Hypothalamus (tissue), 51 donors: ENCODE measurements at places on chromosomes 5 and 9.

DNA sequence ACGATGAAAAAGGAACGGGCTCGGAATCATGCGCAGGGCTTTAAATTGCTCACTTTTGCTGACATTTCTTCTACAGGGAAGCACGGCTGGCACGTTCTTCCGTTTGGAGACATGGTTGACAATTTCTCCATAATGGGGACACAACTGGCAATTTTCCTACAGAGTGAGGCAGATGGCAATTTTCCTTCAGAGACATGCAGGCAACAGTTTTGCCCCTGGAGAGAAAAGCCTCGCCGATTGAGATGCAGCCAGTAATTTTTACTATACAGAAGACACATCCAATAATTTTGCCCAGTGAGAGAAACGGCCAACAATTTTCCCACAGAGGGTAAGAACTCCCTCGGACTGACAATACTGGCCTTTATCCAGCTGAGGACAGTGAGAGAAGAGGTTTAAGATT lies 90.9 kb upstream of the GPR151 start:
- DNase-seq: no peak

- no peak for DNase-seq
These were observed 133.8 kb upstream of the SLC24A2 start for GRCh38 chr9:19922476-19923118.

- no peak for DNase-seq
These were observed 187.7 kb downstream of the CACNA1B start for GRCh38 chr9:138065287-138065686.

GRCh38 chr9:128593039-128593438 lies 40.7 kb downstream of the SPTAN1 start:
- DNase-seq: no peak

DNA sequence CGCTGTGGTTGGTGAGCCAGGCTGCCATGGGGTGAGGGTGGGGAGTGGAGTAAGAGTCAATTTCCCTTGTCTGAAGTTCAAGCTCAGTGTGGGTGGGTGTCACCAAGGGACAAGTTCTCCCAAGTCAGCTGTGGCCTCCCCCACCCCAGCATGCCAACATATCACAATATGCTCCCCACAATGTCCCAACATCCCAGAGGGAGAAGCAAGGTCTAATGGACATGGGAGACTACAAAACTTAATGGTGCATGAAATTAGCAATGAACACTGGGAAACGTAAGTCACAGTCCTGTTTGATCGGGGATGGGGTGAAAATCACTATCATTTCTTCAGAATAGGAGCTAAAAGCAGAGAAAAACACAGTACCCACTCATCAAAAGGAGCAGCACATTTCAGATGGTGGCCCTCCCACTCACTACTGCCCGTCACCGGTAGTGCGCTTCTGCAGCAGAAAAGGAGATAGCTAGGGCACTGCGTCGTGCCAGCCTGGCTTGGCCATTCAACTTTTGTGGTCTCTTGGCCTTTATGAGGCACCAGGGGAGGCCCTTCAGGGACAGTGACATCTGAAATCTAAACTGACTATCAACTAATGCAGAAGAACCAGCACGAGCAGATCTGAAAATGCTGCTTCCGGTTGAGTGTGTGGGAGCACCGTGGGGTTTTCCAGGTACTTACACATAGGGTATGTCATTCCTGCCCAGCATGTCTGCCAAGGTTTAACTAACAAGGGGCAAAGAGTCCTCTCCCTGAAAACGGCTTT lies 20.5 kb upstream of the NDFIP1 start:
- DNase-seq: no peak

- DNase-seq: no peak
These were observed 7.9 kb upstream of the MED10 start for GRCh38 chr5:6386271-6386670.

- no peak for DNase-seq
These were observed 32.9 kb downstream of the ZMAT2 start for GRCh38 chr5:140733098-140733497.

- DNase-seq: no peak
These were observed 66.4 kb downstream of the AUH start for GRCh38 chr9:91295357-91295756.

GRCh38 chr5:18141222-18141621 lies 507.0 kb downstream of the TAF11L14 start:
- DNase-seq: no peak

GRCh38 chr5:120139039-120139438 lies 325.1 kb upstream of the PRR16 start:
- DNase-seq: no peak

GRCh38 chr9:89984214-89984613 lies 379.4 kb downstream of the GADD45G start:
- no peak for DNase-seq

DNA sequence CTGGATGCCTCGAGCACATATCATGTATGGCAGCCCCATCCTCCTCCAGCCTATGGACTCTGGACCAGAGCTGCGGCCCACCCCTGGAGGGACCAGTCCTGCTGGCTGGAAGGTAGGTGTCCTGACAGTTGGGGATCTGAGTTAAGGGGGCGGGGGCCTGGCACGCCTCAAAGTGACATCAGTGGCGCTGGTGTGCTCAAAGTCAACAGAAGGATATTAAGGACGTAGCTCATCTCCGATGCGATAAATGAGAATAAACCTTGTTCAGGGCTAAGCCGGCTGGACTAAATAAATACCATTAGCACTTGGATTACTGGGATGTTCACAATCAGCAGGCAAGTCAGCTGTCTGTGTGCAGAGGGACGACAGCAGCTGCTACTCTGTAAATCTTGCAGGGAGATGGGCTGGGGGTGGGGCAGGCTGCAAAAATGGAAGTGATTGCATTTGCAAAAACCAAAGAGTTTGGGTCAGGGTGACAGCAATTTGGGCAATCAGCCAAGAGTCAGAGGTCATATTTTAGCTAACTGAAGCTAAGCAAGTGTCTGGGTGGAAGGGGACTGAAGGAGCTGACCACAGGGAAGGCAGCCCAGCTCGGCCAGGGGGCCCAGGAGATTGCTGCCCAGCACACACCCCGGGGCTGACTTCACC lies 80.0 kb upstream of the LRRTM2 start:
- DNase-seq: no peak

DNA sequence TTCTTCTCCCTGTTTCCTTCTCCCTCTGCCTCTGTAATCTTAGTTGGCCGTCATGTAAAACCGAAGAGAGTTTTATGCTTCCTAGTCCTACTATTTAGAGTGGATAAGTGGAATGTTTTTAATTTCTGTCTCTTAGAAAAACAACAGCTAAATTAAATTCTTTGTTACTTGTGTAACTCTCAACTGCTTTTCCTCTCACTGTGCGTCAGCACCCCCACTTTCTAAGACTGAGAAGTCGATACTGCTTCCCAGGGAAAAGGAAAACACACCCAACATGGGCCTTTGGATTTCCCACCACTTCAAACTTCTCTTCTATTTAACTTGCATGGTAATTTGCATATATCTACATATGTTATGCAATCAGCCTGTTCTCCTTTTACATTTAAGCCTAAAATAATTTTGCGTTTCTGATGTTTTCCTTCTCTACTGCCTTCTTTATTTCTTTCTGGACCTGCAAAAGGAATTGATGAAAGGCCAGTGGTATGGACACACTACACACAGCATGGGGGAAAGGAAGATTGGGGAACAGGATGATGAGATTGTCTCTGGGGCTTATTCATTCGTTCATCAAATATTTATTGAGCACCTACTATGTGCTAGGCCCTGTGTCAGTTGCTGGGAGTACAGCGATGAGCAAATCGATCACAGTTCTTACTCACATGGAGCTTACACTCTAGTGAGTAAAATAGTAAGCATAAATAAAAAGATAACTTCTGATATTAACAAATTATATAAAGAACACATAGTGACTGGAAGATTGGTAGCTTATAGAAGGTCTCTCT lies 52.5 kb upstream of the CTNNA1 start:
- DNase-seq: no peak

DNA sequence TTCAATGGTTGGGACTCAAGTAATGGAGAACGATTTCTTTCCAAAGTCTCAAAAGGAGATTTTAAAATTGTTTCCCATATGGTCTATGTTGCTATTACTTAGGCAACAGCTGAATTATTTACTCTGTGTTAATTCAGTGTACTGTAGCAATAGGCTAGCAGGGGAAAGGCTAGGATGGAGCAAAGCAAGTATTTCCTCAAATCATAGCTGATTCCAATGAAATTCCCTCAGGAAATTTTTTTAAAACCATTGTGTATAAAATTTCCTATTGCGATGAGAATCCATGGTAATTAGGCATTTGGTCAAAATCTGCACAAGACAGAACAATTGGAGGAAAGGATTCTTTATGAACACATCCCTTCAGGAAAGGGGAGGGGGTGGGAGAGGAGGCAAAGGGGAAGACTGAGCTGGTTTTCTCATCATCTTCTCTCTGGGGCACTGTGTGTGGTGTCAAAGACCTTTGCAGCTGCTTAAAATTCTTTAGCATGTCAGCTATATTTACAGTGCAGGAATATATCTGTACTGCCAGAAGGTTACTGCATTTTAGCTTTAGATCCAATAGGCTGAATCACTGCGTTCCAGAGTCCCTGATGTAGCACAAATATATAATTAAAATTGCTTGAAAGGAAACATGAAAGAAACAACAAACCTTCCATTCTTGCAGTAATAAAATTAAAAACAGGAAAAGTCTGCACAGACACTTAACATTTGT lies 95.3 kb downstream of the ZNF608 start:
- DNase-seq: no peak

DNA sequence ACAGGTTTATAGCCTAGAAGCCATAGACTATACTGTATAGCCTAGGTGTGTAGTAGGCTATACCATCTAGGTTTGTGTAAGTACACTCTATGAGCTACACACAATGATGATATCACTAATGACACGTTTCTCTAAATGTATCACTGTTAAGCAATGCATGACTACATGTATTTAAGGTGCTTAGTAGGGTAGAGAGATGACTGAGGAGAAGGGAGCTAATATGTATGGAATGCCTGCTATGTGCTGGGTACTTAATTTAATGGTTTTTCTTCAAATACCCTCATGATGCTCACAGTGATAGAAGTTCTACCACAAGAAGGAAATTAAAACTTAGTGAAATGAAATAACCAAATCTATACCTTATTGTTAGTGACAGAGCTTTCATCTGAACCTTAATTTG lies 1785.5 kb downstream of the EFNA5 start:
- DNase-seq: no peak

GRCh38 chr5:83265318-83265717 lies 188.0 kb downstream of the XRCC4 start:
- no peak for DNase-seq

GRCh38 chr9:6415266-6415665 lies 2.3 kb downstream of the UHRF2 start:
- no peak for DNase-seq
